ENCODE measurements at places on chromosomes 3 and 15.

DNA sequence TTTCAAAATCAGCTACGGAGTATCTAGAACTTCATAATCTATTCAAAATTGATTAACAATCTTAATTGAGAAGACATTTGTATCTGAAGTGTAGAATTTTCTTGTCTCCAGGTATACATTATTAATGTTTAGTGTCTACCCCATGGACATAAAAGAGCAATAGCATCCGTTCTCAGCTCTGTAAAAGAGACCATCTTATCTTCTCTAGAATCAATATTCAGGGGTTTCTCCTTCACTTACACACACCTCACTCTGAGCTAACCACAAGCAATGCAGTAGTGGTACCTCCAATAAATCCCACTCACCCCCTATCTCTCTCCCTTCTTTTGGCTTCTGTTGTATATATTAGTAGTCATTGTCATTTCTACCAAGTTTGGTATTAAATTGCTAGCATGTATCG lies 16.2 kb downstream of the MBNL1 start:
- DNase-seq = no peak

GRCh38 chr3:10680796-10681195 lies 135.2 kb upstream of the SLC6A11 start:
- no peak for DNase-seq

DNA sequence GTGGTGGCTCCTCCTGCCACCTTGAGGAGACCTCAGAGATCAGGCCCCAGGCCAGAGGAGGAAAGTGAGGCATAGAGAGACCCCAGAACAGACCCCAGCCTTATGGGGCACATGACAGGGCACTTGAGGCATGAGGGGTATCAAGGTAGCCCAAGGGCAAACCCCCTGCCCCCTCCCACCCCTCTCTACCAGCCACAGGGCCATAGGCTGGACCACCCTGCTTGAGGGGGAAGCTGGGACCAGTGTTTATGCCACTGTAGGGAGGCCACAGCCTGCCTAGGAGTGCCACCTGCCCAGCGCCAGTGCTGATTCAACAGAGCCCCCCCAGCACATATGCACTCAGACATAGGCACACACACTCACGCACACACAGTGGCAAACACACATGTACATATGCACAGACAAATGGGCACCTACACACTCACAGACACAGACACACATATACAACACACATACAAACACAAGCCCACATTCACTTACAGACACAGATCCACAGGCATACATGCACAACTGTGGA lies 10.3 kb downstream of the MYL3 start:
- peak; percentile 17 for DNase-seq

GRCh38 chr15:53414167-53414566 lies 345.3 kb downstream of the WDR72 start:
- DNase-seq = no peak

Data from activated naive CD4-positive, alpha-beta T cell treated with anti-CD3 and anti-CD28 coated beads, Interleukin-2, amount 10 ng/mL, durations not matched to agents 7 days and 5 days (primary cell).